ENCODE measurements at places on chromosomes 13 and 19. TPM values are rescaled to one million over a fixed set of nuclear protein-coding genes. Genes with fewer than 3 reads are reported as not detected.

Gene TNFSF13B
- total RNA-seq: 0.94 TPM

GRCh38 chr13:102089177-102089576 is 312.7 kb downstream of the FGF14 start:
- DNase-seq: no peak
- no peaks in the 10 kb centered on the region for H3K36me3 ChIP-seq
- H3K4me1 ChIP-seq: no peaks in the 10 kb centered on the region
- H3K4me3 ChIP-seq: no peak overlapping the region
- no peaks in the 10 kb centered on the region for H3K27me3 ChIP-seq
- no peak overlapping the region for H3K27ac ChIP-seq

Gene PGLYRP2
- not detected for total RNA-seq

DNA sequence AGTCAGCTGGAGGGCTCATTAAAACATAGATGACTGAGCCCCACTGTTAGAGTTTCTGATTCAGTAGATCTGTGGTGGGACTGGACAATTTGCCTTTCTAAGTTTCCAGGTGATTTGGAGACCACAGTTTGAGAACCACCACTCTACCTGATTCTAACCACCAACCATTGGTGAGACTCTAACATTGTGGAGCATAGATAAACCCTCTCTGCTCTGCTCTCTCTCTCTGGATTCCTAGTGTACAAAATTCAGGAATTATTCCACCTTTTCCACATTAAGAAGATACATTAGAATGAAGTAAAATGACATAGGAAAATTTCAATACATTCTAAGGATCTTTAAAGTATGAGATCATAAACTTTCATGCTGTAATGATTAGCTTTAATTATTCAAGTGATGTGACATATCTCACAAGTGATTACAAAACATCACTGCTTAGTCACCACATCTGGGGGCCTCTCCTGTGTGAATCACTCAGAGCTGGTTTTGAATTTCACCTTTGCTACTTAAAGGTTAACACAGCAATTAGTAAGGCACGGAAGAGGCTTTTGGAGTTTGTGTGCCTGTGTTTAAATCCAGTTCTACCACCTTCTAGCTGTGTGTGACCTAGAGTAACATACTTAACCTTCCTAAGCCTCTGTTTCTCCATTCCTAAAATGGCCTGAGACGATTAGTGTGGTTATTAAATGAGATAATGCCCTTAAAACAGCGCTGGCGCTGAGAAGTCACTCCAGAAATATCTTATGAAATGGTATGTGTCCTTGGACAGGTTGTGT is 78.5 kb upstream of the NBEA start:
- H3K4me1 ChIP-seq: no peaks in the 10 kb centered on the region
- no peak overlapping the region for H3K4me3 ChIP-seq
- H3K36me3 ChIP-seq: no peaks in the 10 kb centered on the region
- DNase-seq: no peak

Gene ZNF560
- total RNA-seq: not detected

GRCh38 chr13:29589234-29589633 is 6.3 kb downstream of the SLC7A1 start:
- no peak for DNase-seq
- H3K4me1 ChIP-seq: peaks cover 14% of the 10 kb centered on the region
- H3K27ac ChIP-seq: no peak overlapping the region
- no peaks in the 10 kb centered on the region for H3K27me3 ChIP-seq
- H3K4me3 ChIP-seq: no peak overlapping the region

DNA sequence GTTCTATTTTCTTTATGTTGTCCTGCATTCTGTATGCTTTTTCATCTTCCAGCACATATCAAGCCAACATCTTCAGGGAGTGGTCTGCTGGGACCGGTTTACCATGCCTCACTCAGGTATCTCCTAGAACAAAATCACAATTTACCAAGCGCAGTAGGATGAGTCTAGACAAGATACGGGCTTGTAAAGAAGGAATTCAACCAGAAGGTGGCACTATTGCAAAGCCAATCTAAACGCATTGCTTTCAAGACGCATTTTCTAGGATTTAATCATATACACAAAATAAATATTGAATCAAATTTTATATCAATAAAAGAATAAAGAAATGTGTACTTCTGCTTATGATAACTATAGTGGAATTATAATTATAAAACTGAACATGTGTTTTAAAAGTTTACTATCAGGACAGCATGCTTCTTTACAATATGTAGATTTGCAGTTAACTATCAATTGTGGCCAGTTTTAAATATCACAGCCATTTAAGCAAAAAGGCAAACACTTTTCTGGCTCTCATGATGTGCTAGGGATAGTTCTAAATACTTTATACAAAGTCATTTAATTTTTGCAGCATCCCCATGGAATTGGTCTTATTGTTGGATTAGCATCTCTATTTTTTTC is 16.1 kb upstream of the TPP2 start:
- H3K27ac ChIP-seq: no peak overlapping the region
- no peaks in the 10 kb centered on the region for H3K36me3 ChIP-seq
- H3K4me3 ChIP-seq: no peak overlapping the region
- H3K4me1 ChIP-seq: peaks cover 9% of the 10 kb centered on the region
- peak; percentile 69 for DNase-seq

Gene KLK13
- total RNA-seq: 2.8 TPM

DNA sequence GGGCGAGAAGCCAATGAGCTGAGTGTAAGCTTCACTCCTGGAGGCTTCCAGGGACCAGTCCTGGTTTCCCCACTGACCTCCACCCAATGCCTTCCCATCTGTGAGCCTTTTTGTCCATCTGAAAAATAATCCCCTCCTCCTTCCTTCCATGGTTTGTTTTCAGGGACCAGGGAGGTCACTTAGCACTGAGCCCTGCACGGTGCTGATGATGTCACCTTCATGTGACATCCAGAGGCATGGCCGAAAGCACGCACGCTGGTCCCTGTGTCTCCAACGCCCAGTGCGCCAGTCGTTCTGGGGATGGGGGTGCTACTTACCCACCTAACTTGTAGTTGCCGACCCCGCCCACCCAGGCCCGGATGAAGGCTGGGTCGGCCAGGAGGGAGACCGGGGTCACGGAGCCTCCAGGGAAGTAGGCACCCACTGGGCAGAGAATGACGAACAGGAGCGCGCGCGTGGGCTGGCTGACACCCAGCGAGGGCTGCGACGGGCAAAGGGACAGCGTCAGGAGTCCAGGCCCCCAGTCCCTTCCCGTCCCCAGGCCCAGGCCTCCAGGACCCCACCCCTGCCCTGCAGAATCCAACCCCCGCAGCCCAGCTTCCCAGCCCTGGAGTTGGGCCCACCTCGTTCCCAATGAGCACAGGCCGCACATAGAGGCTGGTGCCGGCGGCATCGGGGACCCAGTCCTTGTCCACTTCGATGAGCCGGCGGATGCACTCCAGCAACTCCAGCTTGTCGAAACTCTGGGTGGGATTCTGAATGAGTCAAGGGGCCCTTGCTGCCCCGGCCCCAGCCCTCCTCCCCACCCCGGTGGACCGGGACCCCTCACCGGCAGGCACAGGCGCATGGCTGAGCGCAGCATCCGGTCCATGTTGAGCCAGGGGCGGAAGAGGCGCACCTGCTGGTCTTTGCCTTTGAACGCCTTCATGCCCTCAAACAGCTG is 11.2 kb downstream of the BCAT2 start:
- peaks cover 19% of the 10 kb centered on the region for H3K36me3 ChIP-seq
- peaks cover 3% of the 10 kb centered on the region for H3K4me1 ChIP-seq
- H3K27me3 ChIP-seq: no peaks in the 10 kb centered on the region
- H3K4me3 ChIP-seq: no peak overlapping the region
- DNase-seq: no peak

DNA sequence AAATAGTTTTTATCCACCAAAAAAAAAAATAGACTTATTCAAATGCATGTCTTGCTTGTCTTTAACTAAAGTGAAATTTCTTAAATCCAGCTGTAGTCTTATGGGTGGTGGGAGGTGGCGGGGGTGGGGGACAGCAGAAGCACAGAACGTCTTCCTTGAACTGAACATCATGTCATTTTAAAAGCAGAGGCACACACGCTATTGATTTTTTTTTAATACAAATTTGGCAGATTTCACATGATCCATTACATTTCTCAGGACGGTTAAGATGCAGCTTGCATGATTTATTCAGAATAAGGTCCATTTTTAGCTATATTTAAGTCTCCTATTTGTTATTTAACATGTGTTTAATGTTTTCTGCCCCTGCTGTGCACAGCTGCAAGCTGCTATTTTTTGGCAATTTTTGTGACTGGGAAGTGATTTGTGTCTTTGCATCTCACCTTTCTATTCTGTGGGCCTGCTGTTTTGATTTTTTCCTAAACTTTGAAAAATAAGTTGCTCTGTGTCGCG is 274.0 kb downstream of the TSHZ3 start:
- H3K27me3 ChIP-seq: 0 out of 2 replicates have a peak, but pooled peaks cover 4% of the 10 kb centered on the region
- H3K27ac ChIP-seq: no peak overlapping the region
- no peaks in the 10 kb centered on the region for H3K4me1 ChIP-seq
- H3K36me3 ChIP-seq: no peaks in the 10 kb centered on the region
- H3K4me3 ChIP-seq: no peak overlapping the region

DNA sequence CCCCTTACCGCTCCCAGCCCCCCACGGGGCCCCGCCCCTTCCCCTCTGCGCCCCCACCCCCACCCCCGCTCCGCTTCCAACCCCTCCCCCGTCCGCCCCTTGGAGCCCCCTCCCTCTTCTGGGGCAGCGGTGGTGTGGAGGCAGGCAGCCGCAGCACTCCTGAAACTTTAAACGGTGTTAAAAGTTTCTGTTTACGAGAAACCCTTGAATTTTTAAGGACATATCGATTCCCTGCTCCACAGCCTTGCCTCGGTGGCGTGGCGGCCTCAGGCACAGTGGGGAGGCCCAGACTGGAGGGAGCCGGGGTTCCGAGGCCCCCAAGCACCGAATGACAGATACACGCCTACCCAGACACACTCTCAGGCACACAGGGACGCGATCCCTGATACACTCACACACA is 4.8 kb upstream of the NFIX start:
- DNase-seq: no peak
- H3K4me1 ChIP-seq: peaks cover 40% of the 10 kb centered on the region
- H3K27ac ChIP-seq: no peak overlapping the region
- no peak overlapping the region for H3K4me3 ChIP-seq
- no peaks in the 10 kb centered on the region for H3K36me3 ChIP-seq
- no peaks in the 10 kb centered on the region for H3K27me3 ChIP-seq

GRCh38 chr13:97344265-97345175 is 89.4 kb upstream of the RAP2A start:
- H3K27me3 ChIP-seq: no peaks in the 10 kb centered on the region
- peaks cover 5% of the 10 kb centered on the region for H3K4me1 ChIP-seq
- peaks cover 12% of the 10 kb centered on the region for H3K36me3 ChIP-seq
- no peak overlapping the region for H3K27ac ChIP-seq
- DNase-seq: peak; percentile 22

GRCh38 chr19:30170081-30170480 is 202.1 kb upstream of the ZNF536 start:
- H3K4me1 ChIP-seq: no peaks in the 10 kb centered on the region
- H3K4me3 ChIP-seq: no peak overlapping the region
- no peak for DNase-seq

Gene CERS1
- 1.5 TPM for total RNA-seq

DNA sequence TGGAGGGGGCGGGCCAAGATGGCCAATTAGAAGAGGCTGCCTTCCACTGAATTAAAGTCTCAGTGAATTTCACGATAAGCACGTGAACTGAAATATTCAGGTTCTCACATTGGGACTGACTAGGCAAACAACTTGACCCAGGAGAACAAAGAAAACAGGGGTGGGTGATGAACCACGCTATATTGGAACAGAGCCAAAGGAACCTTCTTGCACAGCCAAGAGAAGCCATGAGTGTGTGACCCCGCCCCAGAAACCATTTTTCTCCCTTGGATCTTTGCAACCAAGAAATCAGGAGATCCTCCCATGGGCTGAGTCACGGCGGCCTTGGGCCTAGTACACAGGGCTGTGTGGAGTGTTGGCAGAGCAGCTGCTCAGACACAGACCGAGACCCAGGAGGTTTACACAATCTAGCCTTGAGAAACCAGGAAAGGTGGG is 36.8 kb downstream of the ERICH4 start:
- no peak overlapping the region for H3K27ac ChIP-seq
- H3K4me3 ChIP-seq: no peak overlapping the region
- H3K27me3 ChIP-seq: peaks cover 3% of the 10 kb centered on the region
- peak; percentile 58 for DNase-seq
- H3K36me3 ChIP-seq: no peaks in the 10 kb centered on the region

GRCh38 chr13:44516771-44517170 is 59.4 kb downstream of the TSC22D1 start:
- no peaks in the 10 kb centered on the region for H3K4me1 ChIP-seq
- no peak for DNase-seq
- no peaks in the 10 kb centered on the region for H3K27me3 ChIP-seq
- no peak overlapping the region for H3K4me3 ChIP-seq

Gene HTR2A
- not detected for total RNA-seq

Gene LYPD3
- total RNA-seq: 0.33 TPM

Gene KRTDAP
- total RNA-seq: not detected

DNA sequence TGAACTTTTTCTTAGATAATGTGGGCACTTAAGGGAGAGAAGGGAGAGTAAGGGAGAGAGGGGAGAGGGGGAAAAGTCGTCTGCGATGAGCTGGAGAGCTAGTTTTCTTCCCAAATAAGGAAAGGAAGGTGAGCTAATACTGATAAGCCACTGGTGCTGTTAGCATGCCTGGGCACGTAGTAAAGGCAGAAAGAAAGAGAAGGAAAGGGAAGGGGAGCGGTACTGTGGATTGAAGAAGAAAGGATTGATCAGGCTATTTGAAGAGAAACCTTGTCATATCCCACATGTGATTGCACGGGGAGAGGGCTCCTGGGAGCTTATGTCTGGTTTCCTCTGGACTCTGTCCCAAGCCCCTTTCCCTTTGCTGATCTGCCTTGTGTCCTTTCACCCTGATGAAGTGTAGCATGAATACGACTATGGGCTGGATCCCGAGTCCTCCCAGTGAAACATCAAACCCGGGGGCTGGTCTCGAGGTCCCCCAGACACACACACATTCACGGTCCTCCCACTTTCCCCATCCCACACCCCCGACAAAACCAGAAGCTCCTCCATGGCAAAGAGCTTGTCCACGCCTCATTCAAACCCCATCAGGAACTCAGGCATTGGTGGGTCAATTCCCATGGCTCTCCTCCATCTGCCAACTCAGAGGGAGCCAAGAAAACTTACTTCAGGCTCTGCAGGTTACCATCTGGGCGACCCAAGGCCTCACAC is 30.6 kb downstream of the NLRP13 start:
- no peaks in the 10 kb centered on the region for H3K27me3 ChIP-seq
- no peaks in the 10 kb centered on the region for H3K36me3 ChIP-seq
- H3K27ac ChIP-seq: no peak overlapping the region

Gene LHB
- total RNA-seq: not detected

DNA sequence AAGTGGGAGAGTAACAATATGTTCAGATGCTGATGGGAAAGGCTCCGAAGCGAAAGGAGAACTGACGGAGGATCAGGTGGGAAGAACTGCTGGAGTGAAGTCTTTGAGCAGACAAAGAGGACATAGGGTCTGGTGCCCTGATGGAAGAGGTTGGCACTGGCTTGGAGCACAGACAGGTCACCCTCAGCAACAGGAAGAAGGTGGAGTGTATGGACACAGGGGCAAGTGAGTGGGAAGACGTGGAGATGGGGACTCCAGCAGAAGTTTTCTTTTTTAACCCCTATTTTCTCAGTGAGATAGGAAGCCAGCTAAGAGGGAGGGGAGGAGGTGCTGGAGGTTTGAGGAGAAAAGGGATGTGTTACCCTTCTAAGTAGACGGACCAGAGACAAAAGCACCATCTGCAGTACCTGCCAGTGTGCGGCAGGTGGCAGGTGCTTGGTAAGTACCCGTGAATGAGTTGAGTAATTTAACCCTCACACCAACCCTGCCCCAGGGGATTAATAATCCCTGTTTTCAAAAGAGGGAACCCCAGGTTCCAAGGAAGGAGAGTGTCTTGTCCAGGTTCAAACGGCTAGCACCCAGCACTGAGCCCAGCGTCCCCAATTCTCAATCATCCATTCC is 11.2 kb downstream of the HAS1 start:
- peaks cover 13% of the 10 kb centered on the region for H3K4me1 ChIP-seq
- no peak overlapping the region for H3K27ac ChIP-seq
- no peak overlapping the region for H3K4me3 ChIP-seq
- no peaks in the 10 kb centered on the region for H3K27me3 ChIP-seq
